ENCODE measurements at places on chromosomes 12 and 14.

GRCh38 chr12:52969828-52970569 lies 21.1 kb downstream of the KRT18 start:
- ATAC-seq, result no peak

GRCh38 chr12:25958428-25959070 lies at the start of gene RASSF8:
RASSF8 (plus strand) TSS chr12:25958682; CDS start chr12:26055344, 96,662 bp downstream.
- ATAC-seq, result peak; percentile 89

DNA sequence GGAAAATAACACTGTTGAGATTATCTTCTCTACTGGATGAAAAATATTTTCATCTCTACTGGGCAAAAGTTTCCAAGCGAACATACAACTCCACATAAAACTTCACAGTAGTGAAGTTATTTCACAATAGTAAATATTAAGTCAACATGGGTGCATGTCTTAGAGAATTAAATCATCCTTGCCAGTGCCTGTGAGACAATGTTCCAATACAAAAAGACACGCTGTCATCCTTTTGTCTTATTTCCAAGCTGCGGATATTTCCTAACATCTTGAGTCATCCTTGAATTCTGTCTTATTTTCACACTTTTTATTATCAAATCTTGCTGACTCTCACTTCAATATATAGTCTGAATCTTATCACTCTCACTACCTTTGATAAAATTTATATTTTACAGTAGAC lies 142.9 kb upstream of the KITLG start:
- ATAC-seq, result no peak

DNA sequence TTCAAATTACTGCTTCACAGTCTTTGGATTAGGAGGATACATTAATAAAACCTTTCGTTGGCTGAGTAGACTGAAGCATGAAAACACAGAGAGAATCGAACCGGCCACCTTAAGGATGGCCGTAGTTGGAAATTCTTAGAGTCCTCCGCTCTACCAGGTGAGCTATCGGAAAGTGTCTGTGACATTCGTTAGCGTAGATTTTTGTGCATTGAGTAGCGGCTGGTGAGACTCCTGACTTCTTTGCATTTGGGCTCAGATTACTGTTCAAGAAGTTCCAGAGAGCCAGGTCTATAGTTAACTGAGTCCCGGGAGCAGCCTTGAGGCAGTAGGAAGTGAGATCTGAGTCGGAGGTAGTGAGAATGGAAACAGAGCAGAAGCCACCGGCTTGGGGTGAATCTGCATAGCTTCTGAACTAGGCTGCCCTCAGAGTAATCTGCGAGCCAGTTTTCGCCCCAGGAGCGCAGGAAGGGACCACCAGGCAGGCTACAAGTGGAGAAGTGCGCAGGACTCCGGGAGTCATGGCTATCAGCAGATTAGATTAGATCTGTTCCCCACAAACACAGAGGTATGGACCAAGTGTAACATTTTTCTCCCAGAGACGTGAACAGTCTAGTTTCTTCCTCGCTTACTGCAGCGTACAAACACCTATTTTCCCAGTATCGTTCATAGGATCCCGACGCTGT lies 11.0 kb downstream of the OR6S1 start:
- ATAC-seq, result peak; percentile 69

GRCh38 chr12:53564278-53564677 lies 57.0 kb upstream of the NPFF start:
- no peak for ATAC-seq

- no peak for ATAC-seq
Measured at GRCh38 chr12:8912914-8913313, 1.4 kb upstream of the PHC1 start.

- peak; percentile 3 for ATAC-seq
Measured at GRCh38 chr12:120847392-120847791, 56.8 kb downstream of the SPPL3 start.

DNA sequence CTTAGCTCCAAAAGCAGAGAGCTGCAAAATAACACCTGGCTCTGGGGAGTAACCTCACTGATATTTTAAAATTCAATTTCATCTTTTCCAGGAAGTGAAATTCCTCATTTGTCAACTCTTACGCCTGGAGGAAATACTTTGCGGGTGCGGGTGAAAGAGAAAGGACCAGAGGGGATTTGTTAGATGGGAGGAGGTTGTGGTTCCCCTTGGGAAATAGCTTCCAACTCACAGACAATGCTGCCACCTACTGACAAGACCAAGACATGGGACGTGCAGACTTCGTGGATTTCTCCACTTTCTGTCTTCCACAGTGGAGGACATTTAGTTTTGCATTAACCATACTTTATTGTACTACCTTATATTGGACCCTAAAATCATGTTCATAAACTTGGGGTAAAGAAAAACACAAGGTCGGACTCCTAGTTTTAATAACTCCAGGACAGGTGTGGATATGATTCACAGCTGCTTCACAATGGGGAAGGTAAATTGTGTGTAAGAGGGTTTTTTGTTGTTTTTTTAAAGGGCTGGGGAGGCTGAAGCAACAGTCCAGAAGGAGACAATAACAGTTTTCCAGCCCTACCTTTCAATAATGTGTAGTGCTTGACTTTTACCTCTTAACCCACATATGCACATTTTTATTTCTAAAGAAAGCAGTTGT lies 10.8 kb downstream of the FBXL14 start:
- peak; percentile 89 for ATAC-seq

- no peak for ATAC-seq
Measured at GRCh38 chr14:27305441-27305945, 707.7 kb upstream of the NOVA1 start.

GRCh38 chr12:53971686-53972085 lies 1.2 kb upstream of the HOXC11 start:
- no peak for ATAC-seq

GRCh38 chr12:31460024-31460423 lies 130.9 kb downstream of the DENND5B start:
- ATAC-seq, result no peak

GRCh38 chr14:76420827-76421226 lies 44.9 kb downstream of the ESRRB start:
- no peak for ATAC-seq

GRCh38 chr14:29459969-29460560 lies 467.6 kb downstream of the PRKD1 start:
- ATAC-seq, result no peak
